Activated naive CD4-positive, alpha-beta T cell treated with anti-CD3 and anti-CD28 coated beads for 36 hours (primary cell): ENCODE measurements at places on chromosomes 2 and 18.

DNA sequence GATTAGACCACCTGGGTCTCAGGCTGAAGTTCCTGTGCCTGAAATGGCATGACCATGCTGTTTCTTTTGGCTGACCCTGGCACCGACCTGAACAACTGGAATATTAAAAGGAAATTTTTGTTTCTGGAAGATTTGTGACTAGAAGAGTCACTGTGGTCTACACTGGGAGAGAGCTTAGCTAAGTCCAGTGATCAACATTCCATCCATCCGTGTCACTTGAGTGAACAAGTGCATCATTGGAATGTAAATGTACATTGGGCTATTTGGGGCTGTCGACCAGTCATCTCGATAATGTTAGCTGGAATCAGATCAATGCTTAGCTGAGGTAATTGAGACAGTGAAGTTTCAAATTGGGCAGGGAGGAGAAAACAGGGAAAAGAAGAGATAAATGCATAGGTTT, 95.4 kb upstream of the CCDC85A start:
- H3K36me3 ChIP-seq, result no peaks in the 10 kb centered on the region
- H3K4me3 ChIP-seq, result no peak overlapping the region
- H3K4me1 ChIP-seq, result no peaks in the 10 kb centered on the region
- no peaks in the 10 kb centered on the region for H3K27me3 ChIP-seq
- DNase-seq, result no peak

DNA sequence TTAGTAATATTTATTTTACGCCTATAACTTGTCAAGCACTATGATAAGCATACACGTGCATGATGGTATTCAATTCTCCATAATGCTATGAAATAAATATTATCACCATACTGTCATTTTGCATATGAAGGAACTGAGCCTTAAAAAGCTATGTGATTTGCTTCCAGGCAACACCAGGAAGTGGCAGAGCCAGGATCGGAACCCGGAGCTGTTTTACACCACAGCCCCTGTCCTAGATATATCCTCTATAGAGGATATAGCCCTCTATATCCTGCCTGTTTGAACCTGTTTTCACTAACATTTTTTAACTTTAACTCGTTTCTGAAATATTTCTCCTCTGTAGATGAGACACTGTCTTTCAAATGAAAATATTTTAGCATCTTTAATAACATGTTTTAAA, 690.0 kb downstream of the SATB2 start:
- no peaks in the 10 kb centered on the region for H3K4me1 ChIP-seq
- no peak for DNase-seq
- no peak overlapping the region for H3K4me3 ChIP-seq
- no peak overlapping the region for H3K27ac ChIP-seq

DNA sequence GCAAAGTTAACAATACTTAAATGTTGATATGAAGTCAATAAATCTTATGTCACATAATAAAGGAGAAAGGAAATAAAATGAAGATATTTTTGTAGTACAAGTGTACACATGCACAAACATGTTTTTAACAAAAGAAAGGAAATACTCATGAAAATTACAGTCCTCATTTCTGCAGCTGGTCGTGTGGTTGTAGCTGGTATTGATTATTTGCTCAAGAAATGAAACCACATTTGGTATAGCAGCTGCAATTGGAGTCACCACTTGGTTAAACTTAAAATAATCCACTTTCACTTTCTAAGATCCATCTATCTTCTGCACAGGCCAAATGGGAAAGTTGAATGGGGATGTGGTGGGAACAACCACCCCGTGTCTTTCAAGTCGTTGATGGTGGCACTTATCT, 580.5 kb upstream of the NRXN1 start:
- no peak for DNase-seq
- no peak overlapping the region for H3K27ac ChIP-seq
- H3K27me3 ChIP-seq, result no peaks in the 10 kb centered on the region
- no peaks in the 10 kb centered on the region for H3K4me1 ChIP-seq
- no peak overlapping the region for H3K4me3 ChIP-seq

DNA sequence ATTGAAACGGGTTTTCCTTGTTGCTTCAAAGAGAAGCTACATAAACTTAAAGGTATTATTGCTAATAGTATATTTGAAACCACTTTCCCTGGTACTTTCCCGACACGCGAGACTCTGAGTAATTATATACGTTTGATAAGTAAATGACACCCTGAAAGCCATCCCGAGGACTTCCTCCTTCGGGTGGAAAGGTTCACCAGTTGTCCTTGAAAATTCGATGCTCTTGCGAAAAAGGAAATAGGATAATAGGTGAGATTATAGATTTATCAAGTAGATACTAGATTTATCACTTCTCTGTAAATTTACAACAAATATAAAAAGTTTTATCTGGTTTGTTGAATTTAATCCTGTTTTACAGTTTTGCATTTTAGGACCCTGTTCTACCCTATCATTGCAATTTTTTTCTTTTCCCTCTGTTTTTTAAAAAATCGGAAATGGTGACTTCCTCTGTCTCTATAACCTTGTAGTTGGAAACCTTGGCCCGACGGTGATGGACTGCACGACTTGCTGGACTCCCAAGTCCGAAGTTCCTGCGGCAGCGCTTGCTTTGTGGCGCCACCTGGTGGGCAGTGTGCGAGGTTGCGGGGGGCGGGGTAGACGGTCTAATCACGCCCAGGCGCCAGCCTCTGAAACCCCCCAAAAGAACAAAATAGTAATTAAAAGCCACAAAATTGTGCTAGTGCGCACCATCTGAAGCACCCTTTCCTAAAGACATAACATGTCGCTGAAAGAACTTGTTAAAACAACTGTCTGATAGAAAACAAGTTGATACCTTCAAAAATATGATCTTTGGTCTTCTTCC, 972 bp upstream of the DLX2 start:
- peak; percentile 86 for DNase-seq
- no peak overlapping the region for H3K27ac ChIP-seq
- H3K36me3 ChIP-seq, result no peaks in the 10 kb centered on the region
- peaks cover 54% of the 10 kb centered on the region for H3K4me1 ChIP-seq

DNA sequence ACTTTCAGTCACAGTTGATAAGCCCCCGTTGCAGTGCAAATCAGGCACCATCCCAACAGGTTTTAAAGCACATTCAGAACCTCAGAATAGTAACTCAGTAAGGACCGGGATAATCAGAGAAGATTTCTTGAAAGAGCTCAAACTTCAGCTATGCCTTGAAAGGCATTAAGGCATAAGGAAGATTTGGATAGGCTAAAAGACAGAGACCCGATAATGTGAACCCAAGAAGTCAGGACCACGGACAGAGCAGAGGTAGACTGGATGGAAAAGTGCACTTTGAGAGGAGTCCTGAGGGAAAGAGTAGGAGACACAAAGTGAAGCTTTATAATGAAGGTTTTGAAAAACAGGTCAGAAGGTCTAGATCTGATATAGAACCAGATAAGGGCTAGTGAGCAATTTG, 36.9 kb upstream of the KLF7 start:
- DNase-seq, result peak; percentile 49
- H3K27ac ChIP-seq, result no peak overlapping the region
- no peaks in the 10 kb centered on the region for H3K4me1 ChIP-seq

DNA sequence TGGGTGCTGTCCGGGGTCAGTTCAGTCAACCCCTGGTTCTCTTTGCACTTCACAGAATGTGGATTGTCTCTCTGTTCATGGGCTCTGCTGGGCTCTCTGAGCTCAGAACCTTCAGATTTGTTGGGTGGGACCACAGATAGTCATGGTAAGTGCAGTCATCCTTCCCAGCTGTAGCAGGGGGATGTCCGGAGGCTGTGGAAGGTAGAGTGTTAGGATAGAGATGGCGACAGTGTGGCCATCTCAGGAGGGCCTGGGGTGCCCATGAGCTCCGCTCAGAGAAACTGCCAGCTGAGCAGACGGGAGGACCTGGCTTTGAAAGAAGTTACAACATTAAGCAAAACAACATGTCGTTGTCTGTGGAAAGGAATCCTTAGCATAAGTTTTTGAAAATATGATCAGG, 149.8 kb downstream of the FAM210A start:
- H3K4me1 ChIP-seq, result peaks cover 36% of the 10 kb centered on the region
- H3K27ac ChIP-seq, result no peak overlapping the region
- no peak overlapping the region for H3K4me3 ChIP-seq
- H3K27me3 ChIP-seq, result no peaks in the 10 kb centered on the region
- no peak for DNase-seq

GRCh38 chr2:159856760-159857159, 58.8 kb upstream of the CD302 start:
- H3K4me3 ChIP-seq, result no peak overlapping the region
- DNase-seq, result no peak
- peaks cover 41% of the 10 kb centered on the region for H3K36me3 ChIP-seq
- no peak overlapping the region for H3K27ac ChIP-seq
- H3K27me3 ChIP-seq, result no peaks in the 10 kb centered on the region
- H3K4me1 ChIP-seq, result peaks cover 8% of the 10 kb centered on the region

DNA sequence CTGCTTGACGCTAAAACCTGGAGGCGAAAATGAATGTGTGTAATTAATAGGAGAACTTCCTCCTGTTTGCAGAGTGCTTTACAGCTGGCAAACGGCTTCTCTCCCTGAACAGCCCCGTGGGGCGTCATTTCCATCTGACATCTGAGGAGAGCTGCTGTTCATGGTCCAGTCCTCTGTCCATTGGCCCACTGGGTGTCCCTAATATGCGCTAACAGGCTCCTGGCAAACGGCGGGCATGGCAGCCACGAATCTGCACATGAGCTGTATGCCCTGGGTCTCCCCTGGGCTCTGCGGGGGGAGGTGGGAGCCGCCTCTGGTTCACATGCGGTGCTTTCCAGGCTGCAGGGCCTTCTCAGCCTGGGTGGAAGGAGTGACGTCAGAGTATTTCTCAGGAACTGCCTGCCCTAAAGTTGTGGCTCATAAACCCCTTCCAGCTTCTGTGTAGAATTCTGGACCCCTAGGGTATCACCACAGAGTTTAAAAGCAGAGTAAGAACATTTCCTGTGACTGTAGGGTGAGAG, 73.2 kb downstream of the LRRFIP1 start:
- peak; percentile 84 for DNase-seq
- H3K4me1 ChIP-seq, result peaks cover 95% of the 10 kb centered on the region
- H3K36me3 ChIP-seq, result peaks cover 7% of the 10 kb centered on the region
- H3K27ac ChIP-seq, result peak overlapping the region; percentile 86

DNA sequence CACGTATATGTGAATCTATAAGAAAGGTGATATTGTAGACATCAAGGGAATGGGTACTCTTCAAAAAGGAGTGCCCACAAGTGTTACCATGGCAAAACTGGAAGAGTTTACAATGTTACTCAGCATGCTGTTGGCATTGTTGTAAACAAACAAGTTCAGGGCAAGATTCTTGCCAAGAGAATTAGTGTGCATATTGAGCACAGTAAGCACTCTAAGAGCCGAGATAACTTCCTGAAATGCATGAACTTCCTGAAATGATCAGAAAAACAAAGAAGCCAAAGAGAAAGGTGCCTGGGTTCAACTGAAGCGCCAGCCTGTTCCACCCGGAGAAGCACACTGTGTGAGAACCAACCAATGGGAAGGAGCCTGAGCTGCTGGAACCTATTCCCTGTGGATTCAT, 101.0 kb downstream of the HS6ST1 start:
- no peak overlapping the region for H3K4me3 ChIP-seq
- H3K27me3 ChIP-seq, result peaks cover 2% of the 10 kb centered on the region
- H3K36me3 ChIP-seq, result no peaks in the 10 kb centered on the region
- DNase-seq, result no peak

GRCh38 chr2:127700527-127701192, 637 bp upstream of the SFT2D3 start:
- H3K36me3 ChIP-seq, result peaks cover 27% of the 10 kb centered on the region
- DNase-seq, result peak; percentile 6
- H3K4me1 ChIP-seq, result peaks cover 38% of the 10 kb centered on the region
- no peaks in the 10 kb centered on the region for H3K27me3 ChIP-seq
- H3K4me3 ChIP-seq, result peak overlapping the region; percentile 88

- peaks cover 14% of the 10 kb centered on the region for H3K36me3 ChIP-seq
- no peak for DNase-seq
- H3K27ac ChIP-seq, result no peak overlapping the region
- no peaks in the 10 kb centered on the region for H3K27me3 ChIP-seq
- no peak overlapping the region for H3K4me3 ChIP-seq
These were observed 31.0 kb downstream of the NAT8 start for GRCh38 chr2:73611193-73611592.

DNA sequence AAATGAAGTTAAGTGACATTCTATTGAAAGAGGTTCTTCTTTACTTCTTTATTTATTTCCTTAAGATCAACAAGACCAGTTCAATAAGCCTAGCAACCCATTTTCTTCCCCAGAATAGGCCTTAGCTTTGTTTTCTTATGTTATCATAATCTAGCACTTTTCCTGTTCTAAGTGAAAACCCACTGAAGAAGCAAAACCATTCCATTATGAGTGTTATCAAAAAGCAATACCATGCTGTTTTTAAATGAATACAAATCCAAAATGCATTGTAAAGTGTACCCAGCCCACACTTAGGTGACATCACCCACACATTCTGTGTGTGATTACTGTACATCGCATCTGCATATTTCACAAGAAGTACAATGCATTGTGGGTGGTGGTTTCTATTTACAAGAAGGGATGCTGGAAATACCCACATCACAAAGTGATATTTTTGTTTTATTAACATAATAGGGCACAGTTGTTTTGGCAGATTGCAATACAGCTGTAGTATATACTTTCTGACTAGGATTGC, 679.5 kb downstream of the KCNJ3 start:
- DNase-seq, result no peak
- no peak overlapping the region for H3K4me3 ChIP-seq
- H3K36me3 ChIP-seq, result no peaks in the 10 kb centered on the region
- peaks cover 2% of the 10 kb centered on the region for H3K27me3 ChIP-seq

- peaks cover 4% of the 10 kb centered on the region for H3K4me1 ChIP-seq
- H3K4me3 ChIP-seq, result no peak overlapping the region
- no peak overlapping the region for H3K27ac ChIP-seq
- DNase-seq, result no peak
- peaks cover 30% of the 10 kb centered on the region for H3K27me3 ChIP-seq
- H3K36me3 ChIP-seq, result no peaks in the 10 kb centered on the region
These were observed 3.9 kb upstream of the AGAP1 start for GRCh38 chr2:235489897-235490296.

GRCh38 chr2:26274058-26274613, 29.4 kb downstream of the HADHB start:
- H3K27ac ChIP-seq, result no peak overlapping the region
- H3K36me3 ChIP-seq, result peaks cover 12% of the 10 kb centered on the region
- no peaks in the 10 kb centered on the region for H3K27me3 ChIP-seq
- no peak for DNase-seq

- H3K27ac ChIP-seq, result no peak overlapping the region
- DNase-seq, result no peak
- H3K4me3 ChIP-seq, result no peak overlapping the region
- H3K27me3 ChIP-seq, result no peaks in the 10 kb centered on the region
- H3K36me3 ChIP-seq, result peaks cover 1% of the 10 kb centered on the region
These were observed 100.0 kb downstream of the SPOPL start for GRCh38 chr2:138601458-138602165.

GRCh38 chr2:157307021-157307420, 18.6 kb downstream of the ERMN start:
- no peak for DNase-seq
- peak overlapping the region; percentile 68 for H3K27ac ChIP-seq
- H3K27me3 ChIP-seq, result no peaks in the 10 kb centered on the region
- peak overlapping the region; percentile 13 for H3K4me3 ChIP-seq

GRCh38 chr2:218743068-218743467, 32.4 kb downstream of the TTLL4 start:
- H3K36me3 ChIP-seq, result peaks cover 44% of the 10 kb centered on the region
- peaks cover 20% of the 10 kb centered on the region for H3K4me1 ChIP-seq
- DNase-seq, result no peak
- no peak overlapping the region for H3K27ac ChIP-seq

GRCh38 chr2:127651971-127652550, 6.1 kb downstream of the GPR17 start:
- DNase-seq, result no peak
- no peak overlapping the region for H3K27ac ChIP-seq

- H3K4me3 ChIP-seq, result no peak overlapping the region
- H3K4me1 ChIP-seq, result no peaks in the 10 kb centered on the region
- H3K27ac ChIP-seq, result no peak overlapping the region
- H3K36me3 ChIP-seq, result no peaks in the 10 kb centered on the region
- no peak for DNase-seq
These were observed 909.6 kb downstream of the DSC3 start for GRCh38 chr18:30132959-30133358.
